ENCODE measurements at places on chromosomes 13 and 19.

GRCh38 chr13:26253787-26254582 is at the start of gene CDK8:
Gene CDK8 (plus strand): TSS chr13:26254129. CDS start chr13:26254642, 513 bp downstream.
- peak; percentile 80 for DNase-seq

GRCh38 chr13:40605573-40605972 is 60.9 kb downstream of the FOXO1 start:
- no peak for DNase-seq

- peak; percentile 86 for DNase-seq
These were observed at the start of gene KANK3 for GRCh38 chr19:8342684-8343482. Gene KANK3 (minus strand): TSS chr19:8343262. CDS start chr19:8337828, 5,434 bp downstream.

DNA sequence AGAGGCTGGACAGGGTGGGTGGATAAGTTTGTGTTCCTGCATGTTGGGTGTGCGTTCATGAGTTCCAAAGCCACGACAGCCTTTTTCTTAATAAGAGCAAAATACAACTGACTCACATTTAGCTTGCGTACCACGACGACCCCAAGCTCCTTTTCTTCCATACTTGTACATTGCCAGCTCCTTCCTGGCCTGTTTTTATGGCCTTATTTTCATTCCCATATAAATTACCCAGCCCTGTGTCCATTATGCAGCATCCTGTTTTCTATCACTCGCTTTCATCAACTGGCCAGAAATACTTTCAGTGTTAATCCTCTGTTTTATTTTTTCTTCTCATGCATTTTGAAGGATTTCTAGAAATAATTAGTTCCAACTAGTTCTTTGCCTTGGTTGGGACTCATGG is 499.1 kb downstream of the FOXO1 start:
- no peak for DNase-seq

GRCh38 chr13:29563941-29564340 is 31.5 kb downstream of the SLC7A1 start:
- DNase-seq, result no peak

DNA sequence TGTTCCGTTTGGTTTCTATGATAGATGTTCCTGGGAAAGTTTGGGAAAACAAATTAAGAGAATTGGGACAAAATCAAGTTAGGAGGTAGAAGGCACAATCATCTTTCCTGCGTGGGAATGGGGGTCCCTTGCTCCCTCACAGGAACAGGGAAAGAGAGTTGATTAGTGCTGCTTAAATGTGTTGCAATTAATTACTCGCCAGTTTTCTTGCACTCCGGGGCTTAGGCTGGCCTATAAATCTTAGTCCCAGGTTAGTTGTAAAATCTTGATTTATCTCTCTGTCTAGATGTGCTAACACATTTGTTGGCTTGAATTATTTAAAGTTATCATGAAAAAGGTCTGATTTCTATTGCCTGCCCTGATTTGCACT is 10.1 kb downstream of the B3GLCT start:
- DNase-seq, result no peak

DNA sequence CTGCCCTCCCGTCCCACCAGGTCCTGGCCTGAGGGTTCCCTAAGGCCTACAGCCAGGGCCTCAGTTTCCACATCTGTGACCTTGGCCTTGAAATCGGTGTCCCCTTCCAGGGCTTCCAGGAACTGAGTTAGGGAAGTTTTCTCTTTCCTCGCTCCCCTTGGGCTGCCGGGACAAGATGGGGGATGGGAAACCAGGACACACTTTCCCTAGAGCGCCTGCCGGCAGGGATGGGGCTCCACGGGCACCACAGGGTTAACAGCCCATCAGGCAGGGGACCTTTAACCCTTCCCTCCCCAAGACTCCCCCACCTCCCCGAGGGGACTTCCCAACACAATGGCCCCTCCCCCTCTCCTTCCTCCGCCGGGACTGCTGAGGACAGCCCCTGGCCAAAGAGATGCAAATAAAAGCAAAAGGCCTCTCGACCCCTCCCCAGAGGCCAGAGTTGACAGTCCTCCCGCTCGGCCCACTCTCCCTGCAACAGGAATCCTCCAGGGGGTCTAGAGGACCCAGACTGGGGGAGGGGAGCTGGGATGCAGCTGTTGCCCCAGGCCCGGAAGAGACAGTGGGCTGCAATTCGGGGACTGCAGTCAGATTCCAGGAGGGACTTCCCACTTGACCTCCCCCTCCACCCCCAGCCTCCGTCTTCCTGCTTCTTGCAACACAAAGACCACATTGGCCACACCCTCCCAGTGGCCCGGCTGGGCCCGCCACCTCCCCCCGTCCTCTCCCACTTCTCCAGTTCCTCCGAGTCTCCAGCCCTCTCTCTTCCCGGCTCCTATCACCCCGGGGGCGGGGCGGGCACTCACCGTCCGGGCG is 3.4 kb downstream of the BBC3 start:
- DNase-seq, result peak; percentile 19

DNA sequence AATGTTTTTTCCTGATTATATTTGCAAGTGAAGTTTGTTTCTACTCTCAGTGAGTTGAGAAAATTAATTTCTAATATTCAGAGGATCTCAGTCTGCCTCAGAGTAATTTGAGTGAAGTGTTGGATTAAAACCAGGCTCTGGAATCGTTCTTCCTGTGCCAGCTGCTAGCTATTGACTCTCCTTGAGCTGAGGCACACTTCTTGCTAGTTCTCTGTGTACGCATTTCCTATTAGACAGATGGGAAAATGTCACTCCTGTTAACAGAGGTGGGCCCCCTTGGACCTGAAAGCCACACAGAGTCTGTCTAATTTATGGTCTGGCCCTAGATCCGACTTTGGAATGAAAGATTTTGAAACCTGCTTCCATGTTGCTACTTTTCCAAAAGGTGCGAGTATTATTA is 107.6 kb upstream of the RNF113B start:
- no peak for DNase-seq

DNA sequence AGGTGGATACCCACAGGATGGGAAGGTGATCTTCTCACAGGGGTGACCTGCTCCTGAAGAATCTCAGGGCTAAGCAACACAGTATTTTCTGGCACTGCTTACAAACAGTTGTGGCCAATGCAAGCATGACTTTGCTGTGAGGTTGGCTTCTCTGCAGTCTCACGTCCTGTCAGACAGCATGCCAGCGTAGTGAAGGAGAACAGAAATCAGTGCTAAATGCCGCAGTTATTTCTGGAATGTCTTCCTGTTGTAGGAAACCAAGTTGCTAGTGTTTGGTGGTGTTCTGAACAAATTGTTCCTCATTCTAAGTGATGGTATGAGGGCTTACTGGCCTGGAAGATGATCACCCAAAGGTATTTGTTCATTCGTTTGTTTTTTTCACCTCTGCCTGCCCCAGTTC is 320.1 kb downstream of the MTUS2 start:
- no peak for DNase-seq

Measured in T-helper 17 cell (primary cell).